EH (cell line): ENCODE measurements at places on chromosomes 7 and 10.

GRCh38 chr7:27104341-27105058 lies 2.0 kb upstream of the HOXA2 start:
- DNase-seq, result no peak

DNA sequence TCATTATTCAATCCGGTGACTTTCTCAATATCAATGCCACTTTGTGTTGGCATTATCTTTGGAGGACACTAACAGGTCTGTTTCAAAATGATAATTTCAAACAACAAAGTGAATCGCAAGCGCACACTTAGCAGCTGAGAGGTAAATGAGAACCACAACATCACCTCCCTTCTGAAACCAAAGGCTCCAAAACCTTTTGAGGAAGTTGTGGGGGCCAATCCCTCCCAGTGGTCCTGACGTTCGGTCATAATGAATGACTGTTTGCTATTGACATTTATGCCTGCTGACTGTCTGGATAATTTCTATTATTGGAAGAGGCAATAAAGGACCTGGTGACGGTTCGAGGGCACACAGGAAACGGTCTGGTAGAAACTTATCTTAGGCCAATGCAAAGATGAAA lies 1.8 kb downstream of the ADARB2 start:
- DNase-seq, result no peak

DNA sequence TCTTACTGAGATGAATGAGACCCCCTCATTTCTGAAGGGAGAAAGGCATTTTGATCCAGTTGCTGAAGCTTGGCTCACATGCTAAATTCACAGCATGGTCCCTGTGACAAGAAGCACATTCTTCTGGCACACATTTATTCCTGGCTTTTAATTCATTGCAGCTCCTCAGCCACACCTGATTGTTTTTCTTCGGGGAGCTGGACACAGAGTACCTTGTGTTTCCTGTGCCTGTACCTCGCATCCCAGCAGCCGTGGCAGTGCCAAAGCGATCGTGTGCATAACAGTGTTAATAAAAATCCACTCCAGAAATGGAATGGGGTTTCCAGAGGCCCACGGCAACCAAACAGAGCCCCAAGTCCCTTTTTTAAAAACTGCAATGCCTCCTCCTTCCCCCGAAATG lies 615.3 kb upstream of the MGMT start:
- DNase-seq, result no peak

DNA sequence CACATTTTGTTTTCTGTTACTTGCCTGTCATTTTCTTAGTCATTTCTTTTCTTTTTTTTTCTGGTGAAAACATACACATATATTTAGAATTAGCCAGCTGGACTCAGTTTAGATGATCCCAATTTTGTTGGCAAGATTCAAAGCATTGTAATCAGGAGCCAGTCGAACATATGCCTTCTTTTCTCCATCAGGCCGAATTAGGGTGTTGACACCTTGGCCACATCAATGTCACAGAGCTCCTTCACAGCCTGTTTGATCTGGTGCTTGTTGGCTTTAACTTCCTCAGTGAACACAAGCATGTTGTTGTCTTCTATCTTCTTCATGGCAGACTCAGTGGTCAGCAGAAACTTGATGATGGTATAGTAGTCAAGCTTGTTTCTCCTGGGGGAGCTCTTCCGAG lies 32.6 kb downstream of the PHF14 start:
- DNase-seq, result no peak

DNA sequence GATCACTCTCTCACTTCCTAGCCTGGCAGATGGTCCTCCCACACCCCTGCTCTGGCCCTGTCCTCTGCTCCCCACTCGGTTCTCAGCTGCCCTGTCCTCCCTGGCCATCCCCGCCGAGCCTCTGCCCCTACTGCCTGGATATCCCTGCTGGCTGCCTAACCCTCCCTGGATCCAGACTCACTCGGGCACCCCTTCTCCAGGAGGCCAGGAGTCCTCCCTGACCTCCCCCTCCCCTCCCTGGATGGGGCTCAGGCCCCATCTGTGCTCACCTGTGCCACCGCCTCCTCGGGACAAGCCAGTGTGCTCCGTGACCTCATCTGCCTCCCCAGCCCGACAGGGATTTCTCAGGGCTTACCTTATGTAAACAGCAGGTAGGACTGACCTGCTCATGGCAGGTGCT lies 406.1 kb downstream of the TCERG1L start:
- no peak for DNase-seq

DNA sequence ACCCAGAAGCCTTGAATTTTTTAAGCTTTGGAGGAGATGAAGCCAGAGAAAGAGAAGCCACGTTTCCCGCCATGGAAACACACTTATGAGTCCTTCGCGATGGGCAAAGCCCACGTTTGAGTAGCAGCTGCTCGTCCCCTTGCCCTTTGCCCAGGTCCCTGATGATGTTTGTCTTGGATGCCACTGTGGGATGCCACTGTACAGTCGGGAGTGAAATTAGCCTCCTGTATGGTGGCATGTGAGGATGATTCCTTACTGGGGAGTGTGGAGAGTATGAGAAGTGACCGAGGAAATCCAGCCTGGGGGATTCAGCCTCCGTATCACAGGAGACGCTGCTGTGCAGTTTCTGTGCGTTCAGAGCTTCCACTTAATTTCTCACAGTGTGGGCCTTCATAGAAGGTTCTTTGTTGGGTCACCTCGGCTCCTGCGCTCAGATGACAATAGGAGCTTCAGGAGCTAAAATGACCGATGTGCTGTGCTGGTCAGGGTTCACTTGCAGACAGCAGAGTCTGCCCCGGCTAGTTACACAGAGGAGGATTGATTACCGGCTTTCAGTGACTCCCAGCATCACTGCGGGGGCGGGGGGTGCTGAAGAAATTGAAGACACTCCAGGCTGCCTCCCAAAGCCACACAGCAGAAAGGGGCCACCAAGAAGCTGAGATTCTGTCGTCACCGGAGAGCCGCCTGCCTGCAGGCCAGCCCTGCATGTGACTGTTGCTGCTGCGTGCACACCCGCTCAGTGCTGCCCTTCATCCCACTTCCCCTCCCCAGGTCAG lies 122.1 kb upstream of the SFMBT2 start:
- no peak for DNase-seq
